ENCODE measurements at places on chromosomes 13 and 19.
A peak's percentile ranks its signal among the peaks of the same experiment; 100 is the strongest.

GRCh38 chr19:36254848-36255247, 39.9 kb downstream of the ZNF146 start:
- peaks cover 5% of the 10 kb centered on the region for H3K36me3 ChIP-seq
- no peak overlapping the region for H3K4me3 ChIP-seq
- no peaks in the 10 kb centered on the region for H3K27me3 ChIP-seq
- no peak overlapping the region for H3K27ac ChIP-seq
- H3K4me1 ChIP-seq: peaks cover 9% of the 10 kb centered on the region
- no peak for DNase-seq

GRCh38 chr13:32907211-32907610, 109.0 kb upstream of the KL start:
- no peak for DNase-seq
- peaks cover 3% of the 10 kb centered on the region for H3K27me3 ChIP-seq
- no peak overlapping the region for H3K4me3 ChIP-seq
- 0 out of 2 replicates have a peak overlapping the region, but pooled peaks have one; percentile 4 for H3K27ac ChIP-seq
- H3K4me1 ChIP-seq: peaks cover 27% of the 10 kb centered on the region

GRCh38 chr19:42233106-42233505, 9.3 kb downstream of the GSK3A start:
- peaks cover 55% of the 10 kb centered on the region for H3K36me3 ChIP-seq
- no peak overlapping the region for H3K27ac ChIP-seq
- H3K27me3 ChIP-seq: no peaks in the 10 kb centered on the region
- DNase-seq: no peak
- no peak overlapping the region for H3K4me3 ChIP-seq

DNA sequence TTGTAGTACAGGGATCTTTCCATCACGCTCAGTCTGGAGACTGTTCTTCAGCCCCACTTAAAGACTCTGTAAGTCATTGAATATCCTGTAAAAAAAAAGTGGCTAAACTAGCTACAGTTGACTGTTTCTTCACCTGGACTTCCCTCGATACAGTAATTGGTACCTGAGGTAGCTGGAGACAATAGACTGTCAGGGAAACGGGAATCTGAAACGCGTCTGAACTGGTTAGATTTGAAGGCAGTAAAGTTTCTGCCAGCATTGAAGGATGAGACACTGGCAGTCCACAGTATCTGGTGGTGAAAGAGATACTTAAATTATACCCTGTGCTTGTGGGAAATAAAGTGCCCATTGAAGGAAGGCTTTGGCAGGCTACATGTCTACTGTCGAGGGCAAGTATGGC, 550.5 kb downstream of the IRS2 start:
- 0 out of 2 replicates have a peak, but pooled peaks cover 5% of the 10 kb centered on the region for H3K36me3 ChIP-seq
- no peak overlapping the region for H3K4me3 ChIP-seq
- DNase-seq: no peak
- no peaks in the 10 kb centered on the region for H3K27me3 ChIP-seq

GRCh38 chr19:13026462-13027370, 31.4 kb downstream of the NFIX start:
- no peak overlapping the region for H3K4me3 ChIP-seq
- no peak overlapping the region for H3K27ac ChIP-seq
- no peak for DNase-seq
- no peaks in the 10 kb centered on the region for H3K36me3 ChIP-seq

DNA sequence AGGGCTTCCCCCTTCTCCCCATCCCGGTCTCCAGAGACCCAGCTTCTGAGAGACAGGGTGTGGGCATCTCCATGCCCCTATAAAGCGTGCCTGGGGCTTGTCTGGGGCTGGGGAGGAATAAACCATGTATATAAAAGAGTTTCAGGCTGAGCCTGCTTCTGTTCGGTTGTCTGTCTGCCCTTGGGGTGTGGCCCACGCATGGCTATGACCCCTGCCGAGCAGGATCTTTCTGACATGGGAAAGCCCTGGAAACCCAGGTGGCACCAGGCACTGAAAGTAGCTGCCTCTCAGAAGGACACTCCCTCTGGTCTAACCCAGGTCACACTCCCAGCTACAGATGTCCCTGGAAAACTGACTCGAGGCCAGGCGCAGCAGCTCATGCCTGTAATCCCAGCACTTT, 8.2 kb downstream of the TMEM59L start:
- no peak for DNase-seq
- no peak overlapping the region for H3K4me3 ChIP-seq
- H3K4me1 ChIP-seq: no peaks in the 10 kb centered on the region
- H3K27ac ChIP-seq: no peak overlapping the region
- peaks cover 9% of the 10 kb centered on the region for H3K27me3 ChIP-seq
- H3K36me3 ChIP-seq: peaks cover 5% of the 10 kb centered on the region

GRCh38 chr13:20623000-20623399, 56.0 kb downstream of the IFT88 start:
- H3K27me3 ChIP-seq: no peaks in the 10 kb centered on the region
- H3K4me1 ChIP-seq: no peaks in the 10 kb centered on the region

- H3K27ac ChIP-seq: peak overlapping the region; percentile 73
- peaks cover 57% of the 10 kb centered on the region for H3K4me1 ChIP-seq
- no peak for DNase-seq
- no peaks in the 10 kb centered on the region for H3K36me3 ChIP-seq
- peak overlapping the region; percentile 80 for H3K4me3 ChIP-seq
- H3K27me3 ChIP-seq: no peaks in the 10 kb centered on the region
Observed at GRCh38 chr19:41324231-41324702, 14.3 kb downstream of the CCDC97 start.
